ENCODE measurements at places on chromosomes 12 and 14. TPM values are rescaled to one million over a fixed set of nuclear protein-coding genes. Genes with fewer than 3 reads are reported as not detected.

The SAV1 gene
- 57.3 TPM for total RNA-seq

The GALNT6 gene
- total RNA-seq = 11.0 TPM

The DBX2 gene
- not detected for total RNA-seq

The TMPRSS12 gene
- total RNA-seq = not detected

The PTPRB gene
- 1.4 TPM for total RNA-seq

The SLC35E3 gene
- 17.9 TPM for total RNA-seq

The DLGAP5 gene
- total RNA-seq = 115 TPM

The GLIPR1 gene
- 0.09 TPM for total RNA-seq

The HOXC12 gene
- total RNA-seq = not detected

The CLEC4C gene
- total RNA-seq = 0.26 TPM

The CCDC198 gene
- total RNA-seq = not detected

The MMP19 gene
- 1.7 TPM for total RNA-seq

The ZNF891 gene
- total RNA-seq = 2.1 TPM

The SALL2 gene
- 287 TPM for total RNA-seq

The CALM1 gene
- 354 TPM for total RNA-seq

The GALNT8 gene
- 5.4 TPM for total RNA-seq

The GPR135 gene
- 1.8 TPM for total RNA-seq

The WSCD2 gene
- total RNA-seq = 0.92 TPM

The JAG2 gene
- total RNA-seq = 11.3 TPM
